ENCODE measurements at places on chromosomes 6 and 20. TPM values are rescaled to one million over a fixed set of nuclear protein-coding genes. Genes with fewer than 3 reads are reported as not detected.

DNA sequence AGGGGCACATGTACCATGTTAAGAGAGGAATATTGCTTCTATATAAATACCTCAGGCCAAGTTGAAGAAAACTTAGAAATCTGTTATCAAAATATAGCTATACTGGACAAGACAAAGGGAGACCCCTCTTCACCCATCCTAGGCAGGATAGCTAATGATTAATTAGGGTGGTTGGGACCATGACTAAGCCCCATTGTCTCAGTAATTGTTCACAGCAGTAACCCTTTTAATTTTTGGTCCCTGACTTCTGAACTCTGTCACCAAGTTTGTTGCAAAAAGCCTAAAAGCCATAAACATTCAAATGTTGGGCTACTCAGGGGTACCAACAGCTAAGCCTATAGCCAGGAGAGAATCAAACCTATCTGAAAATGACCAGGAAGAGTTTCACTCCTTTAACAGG lies 19.2 kb upstream of the BTN3A2 start:
- no peaks in the 10 kb centered on the region for H3K36me3 ChIP-seq
- H3K27me3 ChIP-seq = peaks cover 4% of the 10 kb centered on the region
- DNase-seq = no peak
- H3K27ac ChIP-seq = no peak overlapping the region

DNA sequence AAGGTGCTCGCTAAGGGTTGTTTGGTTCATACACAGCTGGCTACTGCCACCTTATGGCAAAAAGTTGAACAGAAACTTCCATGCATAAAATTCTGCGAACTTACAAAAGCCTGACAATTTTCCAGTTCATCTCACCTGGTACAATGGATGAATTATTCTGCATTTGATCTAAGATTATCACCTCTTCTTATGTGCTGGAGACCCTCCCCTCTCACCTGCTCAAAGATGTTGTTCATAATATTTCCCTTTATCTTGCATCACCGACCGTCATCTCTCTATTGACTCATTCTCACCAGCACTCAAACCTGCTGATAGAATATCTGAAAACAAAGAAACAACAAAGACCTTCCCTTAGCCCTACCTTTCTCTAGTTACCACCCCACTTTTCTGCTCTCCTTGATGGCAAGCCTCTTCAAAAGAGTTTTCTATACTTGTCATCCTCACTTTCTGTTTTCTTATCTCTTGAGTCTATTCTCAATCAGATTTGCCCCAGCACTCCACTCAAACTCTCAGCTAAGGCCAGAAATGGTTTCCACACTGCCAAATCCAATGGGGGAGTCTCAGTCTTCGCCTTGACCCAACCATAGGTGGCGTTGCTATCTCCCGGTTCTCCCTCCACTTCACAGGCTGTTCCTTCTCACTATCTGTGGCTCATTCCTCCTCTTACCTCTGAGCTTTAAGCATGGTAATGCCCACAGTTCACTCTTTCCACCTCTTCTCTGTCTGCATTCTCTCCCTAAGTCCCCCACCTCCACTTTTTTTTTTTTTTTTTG lies 25.8 kb downstream of the SNRNP48 start:
- H3K36me3 ChIP-seq = peaks cover 11% of the 10 kb centered on the region
- peak; percentile 64 for DNase-seq
- no peaks in the 10 kb centered on the region for H3K27me3 ChIP-seq
- peak overlapping the region; percentile 22 for H3K27ac ChIP-seq

GRCh38 chr6:145483191-145483996 lies 251.9 kb downstream of the EPM2A start:
- H3K27ac ChIP-seq = no peak overlapping the region
- peak; percentile 14 for DNase-seq
- peaks cover 5% of the 10 kb centered on the region for H3K4me1 ChIP-seq
- H3K27me3 ChIP-seq = no peaks in the 10 kb centered on the region

HLA-DQA2 gene
- total RNA-seq = not detected

ISM1 gene
- total RNA-seq = 0.21 TPM

SLC52A3 gene
- total RNA-seq = 0.12 TPM

Measured in cardiac muscle cell (in vitro differentiated cells and primary cell).